ENCODE measurements at places on chromosomes 7 and 10.

DNA sequence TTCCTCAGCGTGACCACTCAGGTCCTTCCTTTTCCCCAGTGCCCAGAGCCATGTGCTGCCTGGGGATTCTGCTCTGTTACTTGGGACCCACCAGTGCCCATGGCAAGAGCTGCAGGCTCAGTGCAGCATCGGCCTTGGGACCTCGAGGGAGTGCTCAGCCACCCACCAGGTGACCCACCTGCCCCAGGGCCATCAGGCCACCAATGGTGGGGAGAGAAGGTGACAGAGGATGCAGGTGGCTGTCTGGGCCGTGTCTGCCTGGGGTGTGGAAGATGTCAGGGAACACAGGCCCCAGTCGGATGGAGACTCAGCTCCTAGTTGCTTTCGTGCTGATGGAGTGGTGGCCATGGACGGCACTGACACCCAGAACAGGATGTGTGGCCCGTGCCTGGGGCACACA, 104.7 kb upstream of the FAM20C start:
- DNase-seq = no peak

GRCh38 chr7:31119249-31119648, 67.1 kb downstream of the ADCYAP1R1 start:
- DNase-seq = no peak

- DNase-seq = no peak
Observed at GRCh38 chr7:100888988-100889750, at the start of gene UFSP1. TSS of gene UFSP1 (minus strand) at chr7:100889715. CDS start at chr7:100889271, 444 bp downstream.

DNA sequence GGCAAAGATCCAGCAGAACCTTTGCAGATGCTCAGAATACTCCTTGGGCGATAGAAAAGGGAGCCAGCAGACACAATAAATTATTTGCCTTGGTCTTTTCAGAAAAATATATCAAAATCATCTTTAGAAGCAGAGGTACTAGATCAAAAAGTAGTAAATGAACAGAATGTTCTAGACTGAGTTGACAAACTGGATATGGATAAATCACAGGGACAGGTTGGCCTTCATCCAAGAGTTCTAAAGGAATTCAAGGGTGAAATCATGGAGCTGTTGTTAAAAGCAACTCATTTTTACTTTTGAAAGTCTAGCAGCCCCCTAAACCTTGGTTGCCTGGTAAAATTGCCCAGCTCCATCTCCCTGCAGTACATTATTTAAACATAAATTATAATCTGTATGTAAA, 99.1 kb downstream of the PLCE1 start:
- no peak for DNase-seq

DNA sequence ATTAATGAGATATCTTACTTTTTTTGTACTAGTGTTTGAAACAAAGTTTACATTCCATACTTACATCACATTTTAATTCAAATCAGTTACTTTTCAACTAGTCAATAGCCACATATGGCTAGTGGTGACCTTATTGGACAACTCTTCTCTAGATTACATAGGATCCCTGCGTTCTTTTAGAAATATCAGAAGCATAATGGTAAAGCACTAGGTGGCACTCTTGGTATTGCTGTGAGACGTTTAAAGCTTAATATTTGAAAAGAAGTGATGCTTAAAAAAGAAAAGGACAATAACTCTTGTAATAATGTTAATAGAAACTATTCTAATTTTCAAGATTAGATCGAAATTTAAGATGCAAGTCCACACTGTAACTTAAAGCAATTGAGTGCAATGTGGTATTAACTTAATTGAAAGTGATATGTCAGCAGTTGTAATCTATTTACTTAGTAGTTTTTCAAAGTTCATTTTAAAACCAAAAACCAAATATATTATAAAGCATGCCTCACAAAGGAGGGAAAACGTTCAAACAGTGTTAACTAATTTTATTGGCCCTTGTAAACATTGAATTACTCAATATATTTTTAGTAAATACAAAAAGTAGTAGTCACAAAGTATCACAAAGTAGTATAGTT, 339.1 kb downstream of the ATRNL1 start:
- no peak for DNase-seq

GRCh38 chr7:108406222-108406890, 49.9 kb downstream of the NRCAM start:
- DNase-seq = no peak

DNA sequence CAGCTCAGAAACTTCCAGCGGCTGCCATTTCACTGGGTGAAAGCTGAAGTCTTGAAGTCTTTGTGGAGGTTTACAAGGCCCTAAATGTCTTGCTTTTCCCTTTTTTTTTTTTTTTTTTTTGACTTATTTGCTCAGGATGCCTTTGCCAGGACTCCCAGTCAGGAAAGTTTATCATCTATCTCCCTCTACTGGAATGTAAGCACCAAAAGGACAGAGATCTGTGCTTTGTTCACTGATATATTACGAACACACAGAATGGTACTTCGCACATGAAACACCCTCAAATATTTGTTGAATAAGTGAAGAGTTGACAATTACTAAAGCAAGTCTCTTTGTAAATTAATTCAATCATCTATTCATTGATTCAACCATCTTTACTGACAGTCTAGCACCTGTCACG, 23.2 kb downstream of the ABCB4 start:
- no peak for DNase-seq

- no peak for DNase-seq
Observed at GRCh38 chr7:106600569-106601373, 60.2 kb downstream of the CCDC71L start.

All from activated CD4-positive, CD25-positive, alpha-beta regulatory T cell (primary cell).